ENCODE measurements at places on chromosomes 12 and 14.

DNA sequence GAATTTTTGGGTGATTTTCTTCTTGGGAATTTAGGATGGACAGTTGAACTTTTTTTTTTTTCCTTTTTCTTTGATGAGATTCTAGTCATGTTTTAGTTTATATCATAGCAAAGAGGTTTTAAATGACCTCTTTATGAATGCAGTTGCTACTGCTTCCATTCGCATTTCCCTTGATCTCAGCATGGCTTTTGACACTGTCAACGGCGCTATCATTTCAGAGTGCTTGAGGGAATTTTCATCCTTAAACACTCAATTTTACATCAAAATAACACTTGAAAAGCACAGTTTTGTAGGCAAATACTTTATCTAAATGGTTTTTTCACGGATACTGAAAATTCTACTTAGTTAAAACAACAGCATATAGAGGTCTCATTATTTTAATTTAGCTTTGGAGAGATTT lies 195.5 kb downstream of the NPAS3 start:
- no peak for DNase-seq

DNA sequence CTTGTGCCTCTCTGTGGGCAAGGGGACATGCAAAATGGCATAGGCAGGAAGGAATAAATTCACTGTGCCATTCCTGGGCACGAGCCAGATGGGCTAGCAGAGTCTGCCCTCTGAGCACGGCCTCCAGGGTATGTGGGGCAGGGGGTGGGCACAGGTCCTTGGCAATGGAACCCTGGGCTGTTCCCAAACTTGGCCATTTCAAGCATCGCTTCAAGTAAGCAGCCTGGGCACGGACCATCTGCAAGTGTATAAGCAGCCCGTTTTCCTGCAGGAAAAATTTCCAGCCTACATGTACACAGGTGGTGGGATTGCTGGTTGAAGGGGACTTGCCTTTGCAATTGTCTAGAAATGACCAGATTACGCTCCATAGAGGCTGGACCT lies 40.3 kb downstream of the CCDC85C start:
- DNase-seq = no peak

GRCh38 chr12:89253488-89253887 lies 98.8 kb downstream of the DUSP6 start:
- no peak for DNase-seq

DNA sequence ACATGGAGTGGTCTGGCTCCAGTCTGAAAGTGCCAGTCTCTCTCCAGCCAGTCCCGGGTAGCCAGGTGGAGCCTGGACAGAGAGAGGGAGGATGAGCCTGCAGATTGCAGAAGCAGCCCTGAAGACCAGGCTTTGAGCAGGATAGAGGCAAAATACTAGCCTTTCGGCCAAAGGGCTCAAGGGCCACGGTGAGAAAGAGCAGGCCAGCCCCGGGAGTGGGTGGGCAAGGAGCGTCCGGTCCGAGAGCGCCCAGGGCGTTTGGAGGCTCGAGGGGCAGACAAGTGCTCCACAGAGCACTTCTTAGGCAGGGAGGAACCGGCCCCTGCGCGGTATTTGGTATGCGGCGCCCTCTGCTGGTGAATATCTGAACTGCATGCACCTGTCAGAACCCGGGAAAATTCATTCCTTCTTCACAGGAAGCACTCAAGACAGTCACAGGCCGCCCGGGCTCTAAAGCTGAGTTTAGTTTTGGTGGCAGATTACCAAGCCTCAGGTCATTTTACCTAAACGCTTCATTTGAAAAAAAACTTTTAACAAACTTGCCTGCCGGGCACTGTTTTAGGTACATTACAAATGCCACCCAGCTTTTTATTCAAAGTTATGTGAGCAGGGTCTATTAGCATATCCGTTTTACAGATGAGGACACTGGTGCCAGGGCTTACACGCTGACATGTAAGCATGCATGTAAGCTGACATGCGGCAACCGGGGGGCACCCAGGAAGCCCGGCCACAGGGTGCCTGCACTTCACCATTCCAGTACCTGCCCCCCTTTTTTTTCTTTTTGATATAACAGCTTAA lies 21.0 kb upstream of the PSMC1 start:
- peak; percentile 67 for DNase-seq

DNA sequence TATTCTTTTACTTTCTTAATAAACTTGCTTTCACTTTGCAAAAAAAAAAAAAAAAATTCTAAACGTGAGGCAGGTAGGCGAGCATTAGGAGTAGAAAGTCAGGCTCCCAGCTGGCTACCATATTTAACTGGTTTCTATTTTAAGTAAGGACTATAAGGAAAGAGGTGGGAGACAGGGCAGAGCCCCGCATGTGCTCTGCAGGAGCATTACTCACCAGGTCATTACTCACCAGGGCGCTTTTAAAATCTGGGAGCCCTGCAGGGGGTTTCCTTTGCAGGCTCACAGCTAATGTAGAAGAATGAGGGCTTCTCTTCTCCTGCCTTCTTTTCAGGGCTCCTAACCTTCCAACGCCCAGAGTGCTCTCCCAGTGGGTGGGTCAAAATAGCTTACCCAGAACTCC lies 14.0 kb upstream of the DPF3 start:
- DNase-seq = peak; percentile 56

GRCh38 chr12:170371-171225 lies 43.4 kb downstream of the SLC6A12 start:
- no peak for DNase-seq

GRCh38 chr12:115183752-115184151 lies 499.8 kb upstream of the TBX3 start:
- no peak for DNase-seq

- DNase-seq = no peak
These were observed 88.2 kb downstream of the DUSP16 start for GRCh38 chr12:12474471-12474928.

DNA sequence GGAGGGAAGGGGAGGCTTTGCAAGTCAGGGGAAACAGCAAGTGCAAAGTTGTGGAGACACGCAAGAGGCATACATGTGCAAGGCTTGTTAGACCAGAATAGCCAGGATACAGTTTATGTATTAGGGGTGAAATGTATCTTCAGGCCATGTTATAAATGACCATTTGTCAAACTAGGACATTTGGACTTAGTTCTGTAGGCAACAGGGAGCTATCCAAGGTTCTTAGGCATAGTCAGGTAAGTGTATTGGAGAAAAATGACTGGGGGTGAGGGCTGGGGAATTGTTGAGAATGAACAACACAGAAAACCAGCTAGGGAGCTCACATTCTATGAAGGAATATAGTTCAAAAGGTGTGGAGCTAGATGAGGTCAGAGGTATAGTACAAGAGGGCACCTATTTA lies 42.5 kb downstream of the TPH2 start:
- no peak for DNase-seq

DNA sequence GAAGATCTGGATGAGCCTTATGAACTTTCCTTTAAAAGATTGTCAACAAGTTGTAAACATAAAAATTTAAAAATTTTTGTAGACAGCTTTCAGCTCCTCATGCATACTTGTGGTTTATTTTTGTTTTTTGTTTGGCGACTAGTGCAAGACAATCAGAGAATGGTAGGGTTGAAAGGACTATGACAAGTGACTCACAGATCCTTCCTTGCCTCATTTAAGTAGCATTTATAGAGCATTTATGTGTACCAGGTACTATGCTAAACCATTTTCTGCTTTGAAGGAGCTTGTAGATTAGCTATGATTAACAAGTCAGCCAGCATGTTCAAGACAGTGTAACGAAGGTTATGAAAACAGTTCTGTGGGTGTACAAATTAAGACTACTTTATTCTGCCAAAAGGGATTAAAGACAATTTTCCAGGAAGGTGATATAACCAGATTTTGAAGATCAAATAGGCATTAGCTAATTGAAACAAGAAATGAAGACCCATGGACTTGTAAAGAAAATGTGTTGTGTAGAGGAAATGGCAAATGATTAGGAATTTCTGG lies 122.0 kb downstream of the PCNX1 start:
- no peak for DNase-seq

- DNase-seq = no peak
These were observed 108.8 kb upstream of the TSPAN8 start for GRCh38 chr12:71266606-71267005.

Measured in common myeloid progenitor, CD34-positive (primary cell).